ENCODE measurements at places on chromosomes 13 and 19.

GRCh38 chr13:77502104-77502720, 33.3 kb upstream of the SCEL start:
- no peak for DNase-seq

DNA sequence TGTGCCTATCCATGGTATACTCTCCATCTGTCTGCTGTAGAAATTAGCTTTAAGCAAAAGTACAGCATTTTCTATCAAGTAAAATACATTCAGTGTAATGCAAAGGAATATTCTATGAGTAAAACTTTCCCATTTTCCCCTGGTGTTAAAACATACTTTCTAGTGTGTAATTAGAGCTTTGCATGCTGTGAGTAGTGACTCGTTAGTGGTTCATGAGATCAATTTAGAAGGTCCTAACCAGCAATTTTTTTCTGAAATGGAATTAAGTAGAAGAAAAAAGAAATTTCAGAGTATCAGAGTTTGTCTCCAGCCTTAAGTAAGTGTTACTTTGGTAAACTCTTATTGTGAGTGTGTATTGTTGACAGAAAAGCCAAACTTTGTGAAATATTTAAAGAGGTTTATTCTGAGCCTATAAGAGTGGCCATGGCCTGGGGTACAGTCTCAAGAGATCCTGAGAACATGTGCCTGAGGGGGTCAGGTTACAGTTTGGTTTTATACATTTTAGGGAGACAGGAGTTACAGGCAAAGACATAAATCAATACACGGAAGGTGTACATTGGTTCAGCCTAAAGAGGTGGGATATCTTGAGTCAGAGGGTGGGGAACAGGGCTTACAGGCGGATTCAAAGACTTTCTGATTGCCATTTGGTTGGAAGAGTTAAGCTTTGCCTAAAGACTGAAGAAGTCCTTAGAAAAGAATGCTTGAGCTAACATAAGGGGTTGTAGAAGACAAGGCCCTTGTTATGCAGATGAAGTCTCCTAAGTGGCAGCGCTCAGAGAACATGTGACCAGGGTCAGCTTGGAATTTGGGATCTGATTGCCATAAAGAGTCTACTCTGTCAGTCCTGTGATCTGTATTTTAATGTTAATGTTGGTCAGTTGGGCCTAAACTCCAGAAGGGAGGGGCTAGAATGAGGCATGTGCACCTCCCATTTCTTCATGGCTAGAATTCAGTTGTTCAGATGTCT, 25.5 kb downstream of the FAM187B start:
- DNase-seq = no peak

GRCh38 chr19:28977826-28978225, 235.1 kb downstream of the UQCRFS1 start:
- no peak for DNase-seq

DNA sequence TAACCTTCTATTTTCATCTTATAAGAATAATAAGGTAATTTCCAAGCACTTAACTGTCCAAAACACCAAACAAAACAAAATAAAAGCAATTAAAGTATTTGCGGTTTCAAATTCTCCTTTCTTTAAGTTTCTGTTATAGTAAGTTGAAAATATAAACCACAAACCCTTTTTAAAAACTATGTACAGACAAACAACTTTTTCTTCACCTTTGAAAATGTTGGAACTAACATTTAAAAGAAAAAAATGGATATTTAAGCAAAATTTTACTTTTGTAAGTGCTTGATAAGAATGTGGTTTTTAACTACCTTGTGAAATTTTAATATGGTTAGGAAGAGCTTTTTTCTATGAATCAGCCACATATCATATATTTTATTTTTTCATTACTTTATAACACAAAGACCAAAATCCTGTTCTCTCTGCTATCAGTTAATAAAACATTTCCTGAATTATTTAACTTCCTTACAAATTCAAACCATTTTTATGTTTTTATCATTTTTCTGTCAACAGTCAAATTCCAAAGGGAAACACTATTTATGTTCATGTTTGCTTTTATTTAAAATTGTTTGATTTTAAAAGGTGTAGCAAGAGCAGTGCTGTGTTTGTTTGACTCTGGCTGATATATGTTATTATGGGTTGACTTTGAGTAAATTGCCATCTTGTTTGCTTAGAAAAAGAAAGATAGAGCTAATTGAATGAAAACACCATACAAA, 554.1 kb upstream of the KLHL1 start:
- DNase-seq = no peak

DNA sequence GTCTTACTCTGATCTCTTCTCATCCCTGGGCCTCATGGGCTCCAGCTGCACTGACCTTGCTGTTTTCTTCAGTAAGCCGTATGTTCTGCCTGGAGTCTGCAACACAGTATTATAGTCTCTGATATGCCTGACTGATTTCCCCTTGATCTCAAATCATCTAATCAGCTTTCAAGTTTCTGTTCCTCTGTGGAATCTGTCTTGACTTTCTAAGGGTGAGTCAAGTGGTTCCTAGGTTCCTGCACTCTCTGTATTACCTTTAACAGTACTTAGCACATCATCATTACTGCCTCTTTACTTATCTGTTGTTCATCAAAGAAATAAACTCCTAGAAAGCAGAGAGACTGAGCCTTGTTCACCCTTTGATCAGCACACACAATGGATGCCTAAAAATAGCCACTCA, 350.7 kb downstream of the LMO7 start:
- DNase-seq = no peak

DNA sequence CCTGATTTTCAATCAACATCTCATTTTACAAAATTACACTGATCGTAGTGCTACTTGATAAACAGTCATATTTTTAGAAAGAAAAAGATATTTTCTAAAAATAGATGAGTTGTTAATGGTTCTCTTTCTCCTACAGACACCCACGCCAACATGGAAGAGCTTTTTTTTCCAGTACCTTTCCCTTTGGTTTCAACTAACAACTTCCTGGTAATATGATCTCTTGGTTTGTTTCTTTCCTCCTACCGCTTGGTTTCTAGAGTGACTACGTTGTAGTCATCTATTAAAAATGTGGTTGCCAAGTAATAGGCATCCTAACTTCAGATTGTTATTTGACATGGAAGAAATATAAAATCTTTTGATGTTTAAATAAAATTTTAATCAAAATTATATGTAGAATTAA, 189.0 kb downstream of the LACC1 start:
- DNase-seq = no peak

DNA sequence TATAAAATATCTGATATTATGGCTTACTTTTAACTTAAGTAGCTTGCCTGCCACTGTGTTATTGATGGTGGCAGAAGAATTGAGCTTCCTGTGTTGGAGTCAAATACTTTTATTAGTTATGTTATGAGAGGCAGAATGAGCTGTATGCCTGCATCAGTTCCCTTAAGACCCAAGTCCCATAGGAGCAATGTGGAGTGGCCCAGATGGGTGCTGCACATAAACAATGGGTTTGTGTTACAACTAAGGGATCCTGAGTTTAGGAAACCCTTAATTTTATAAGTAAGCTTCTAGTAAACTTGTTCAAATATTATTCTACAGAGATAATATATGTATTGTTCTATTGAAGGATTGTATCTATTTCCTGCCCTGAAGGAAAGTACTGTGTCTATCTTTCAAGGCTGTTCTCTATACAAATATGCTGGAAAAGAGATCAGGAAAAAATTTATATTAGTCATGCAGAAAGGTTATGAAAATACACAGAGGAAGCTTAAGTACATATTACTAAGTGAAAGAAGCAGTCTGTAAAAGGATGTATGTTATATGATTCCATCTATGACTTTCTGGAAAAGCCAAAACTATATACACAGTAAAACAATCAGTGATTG, 2018.0 kb upstream of the PCDH20 start:
- no peak for DNase-seq

DNA sequence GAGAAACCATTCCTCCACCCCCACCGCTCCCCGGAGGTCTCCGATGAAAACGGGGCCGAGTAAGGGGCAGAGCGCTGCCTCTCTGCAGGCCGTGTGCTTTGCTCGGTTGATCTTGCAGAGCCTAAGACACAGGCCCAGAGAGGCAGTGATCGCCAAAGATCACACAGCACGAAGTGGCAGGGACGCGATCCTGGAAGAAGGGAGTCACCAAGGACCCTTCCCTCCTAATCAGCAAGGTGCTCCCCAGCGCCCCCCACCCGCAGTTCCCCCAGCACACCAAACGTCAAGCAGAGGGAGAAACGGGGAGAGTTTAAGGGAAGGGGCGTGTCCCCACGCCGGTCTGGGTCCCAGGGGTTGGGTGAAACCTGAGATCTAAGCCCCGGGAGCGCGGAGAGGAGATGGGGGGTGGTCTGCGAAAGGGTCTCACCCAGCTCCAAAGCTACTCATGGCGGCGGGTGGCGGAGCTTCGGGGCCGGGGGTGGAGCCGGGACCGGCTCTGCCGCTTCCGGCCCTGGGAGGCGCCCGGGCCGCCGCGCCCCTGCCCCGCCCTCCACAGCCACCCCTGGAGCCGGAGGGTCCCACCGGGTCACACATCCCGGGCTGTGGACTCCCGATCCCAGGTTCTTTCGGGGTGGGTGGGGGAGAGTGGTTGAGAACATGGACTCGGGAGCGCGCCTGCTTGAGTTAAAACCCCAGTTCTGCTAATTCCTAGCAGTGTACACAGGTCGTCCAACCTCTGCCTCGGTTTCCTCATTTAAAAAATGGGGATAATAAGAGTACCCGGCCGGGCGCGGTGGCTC, at the start of gene EML2:
TSS of gene EML2 (minus strand) at position 468 of the 800 bp plus-strand sequence. CDS start at position 447, 21 bp downstream.
- DNase-seq = peak; percentile 21

- DNase-seq = no peak
Observed at GRCh38 chr13:95221971-95222732, 79.1 kb downstream of the ABCC4 start.

DNA sequence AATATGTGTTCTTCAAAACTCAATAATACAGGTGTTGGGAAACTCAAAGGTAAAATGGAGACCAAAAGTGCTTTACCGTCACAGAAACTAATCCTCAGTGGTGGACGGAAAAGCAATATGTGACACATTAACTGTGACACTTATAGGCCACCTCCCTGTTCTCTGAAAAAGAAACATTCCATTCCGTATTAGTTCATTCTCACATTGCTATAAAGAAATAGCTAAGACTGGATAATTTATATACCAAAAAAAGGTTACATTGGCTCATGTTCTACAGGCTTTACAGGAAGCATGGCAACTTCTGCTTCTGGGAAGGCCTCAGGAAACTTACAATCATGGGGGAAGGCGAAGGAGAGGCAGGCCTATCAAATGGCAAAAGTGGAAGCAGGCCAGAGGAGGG, 435.3 kb upstream of the HTR2A start:
- no peak for DNase-seq

- no peak for DNase-seq
Observed at GRCh38 chr13:43391036-43391435, 367.6 kb downstream of the DNAJC15 start.

GRCh38 chr13:76459863-76460262, 426.3 kb downstream of the KCTD12 start:
- no peak for DNase-seq

- DNase-seq = no peak
Observed at GRCh38 chr13:21324803-21325202, 134.3 kb downstream of the ZDHHC20 start.

DNA sequence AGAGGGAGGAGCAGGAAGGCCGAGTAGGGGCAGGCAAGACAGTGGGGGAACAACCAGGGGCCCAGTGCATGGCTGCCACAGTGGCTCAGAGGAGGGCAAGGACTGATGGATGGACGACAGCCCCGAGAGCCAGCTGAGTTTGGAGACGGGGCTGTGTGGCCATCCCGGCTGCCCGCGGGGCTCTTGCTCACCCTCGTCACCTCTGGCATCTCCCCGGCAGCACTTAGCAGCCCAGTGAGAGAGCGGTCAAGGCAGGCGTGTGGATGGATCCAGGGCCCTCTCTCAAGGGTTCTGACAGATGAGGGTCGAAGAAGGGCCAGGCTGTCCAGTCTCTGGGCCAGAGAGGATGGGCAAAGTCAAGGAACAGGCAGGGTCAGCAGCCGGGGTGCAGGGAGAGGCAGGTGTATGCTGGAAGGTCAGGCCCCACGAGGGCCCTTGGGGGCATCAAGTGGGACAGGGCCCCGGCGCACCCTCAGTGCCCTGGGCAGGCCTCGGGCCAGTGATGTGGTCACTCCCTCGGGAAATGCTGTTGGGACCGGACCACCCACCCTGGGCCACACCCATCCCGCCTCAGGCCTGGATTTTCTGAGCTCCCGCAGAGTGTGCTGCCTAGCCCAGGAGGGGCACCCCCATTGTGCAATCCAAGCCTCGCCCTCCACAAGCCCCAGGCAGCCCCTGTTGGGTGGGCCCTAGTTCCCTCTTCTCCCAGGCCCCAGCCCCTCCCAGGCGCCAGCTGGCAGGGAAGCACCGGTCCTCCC, 56.4 kb upstream of the TPM4 start:
- no peak for DNase-seq

DNA sequence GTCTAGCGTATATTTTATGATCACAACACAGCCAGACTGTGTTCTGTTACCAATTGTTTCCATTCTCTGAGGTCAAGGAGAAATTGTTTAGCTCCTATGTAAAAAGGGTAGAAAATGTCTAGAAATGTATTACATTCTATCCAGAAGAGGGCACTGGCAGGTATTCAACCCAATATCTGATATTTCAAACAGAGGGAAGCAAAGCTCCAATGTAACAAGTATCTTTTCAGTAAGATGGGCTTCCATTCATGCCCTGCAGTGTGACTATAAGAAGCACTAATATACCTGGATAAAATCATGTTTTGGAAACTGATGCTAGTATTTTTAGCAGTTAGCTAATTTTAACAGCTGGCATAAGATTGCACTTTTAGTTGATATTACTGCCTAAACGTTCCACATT, 312.7 kb downstream of the FGF14 start:
- no peak for DNase-seq

DNA sequence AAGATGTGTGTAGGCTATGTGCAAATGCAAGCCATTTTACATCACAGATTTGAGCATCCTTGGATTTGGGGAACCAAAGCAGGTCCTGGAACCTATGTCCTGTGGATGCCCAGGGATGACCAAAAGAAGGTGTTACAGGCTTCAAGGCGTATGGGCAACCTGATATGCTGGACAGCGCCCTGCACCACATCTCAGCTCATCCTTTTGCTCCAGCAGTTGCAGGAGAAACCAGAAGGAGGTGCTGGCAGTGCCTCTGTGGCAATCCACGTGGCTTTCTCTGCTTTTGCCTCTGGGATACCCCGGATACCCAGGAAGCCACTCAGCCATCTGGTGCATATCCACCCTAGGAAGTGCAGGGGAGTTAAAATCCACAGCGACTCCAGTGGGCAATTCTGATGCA, 110.3 kb upstream of the VSTM2B start:
- DNase-seq = no peak

GRCh38 chr19:12596485-12596884, 14.1 kb downstream of the ZNF490 start:
- no peak for DNase-seq

- no peak for DNase-seq
Observed at GRCh38 chr13:112792511-112792910, 102.7 kb downstream of the ATP11A start.

GRCh38 chr13:20553311-20553710, 13.6 kb upstream of the IFT88 start:
- DNase-seq = no peak

DNA sequence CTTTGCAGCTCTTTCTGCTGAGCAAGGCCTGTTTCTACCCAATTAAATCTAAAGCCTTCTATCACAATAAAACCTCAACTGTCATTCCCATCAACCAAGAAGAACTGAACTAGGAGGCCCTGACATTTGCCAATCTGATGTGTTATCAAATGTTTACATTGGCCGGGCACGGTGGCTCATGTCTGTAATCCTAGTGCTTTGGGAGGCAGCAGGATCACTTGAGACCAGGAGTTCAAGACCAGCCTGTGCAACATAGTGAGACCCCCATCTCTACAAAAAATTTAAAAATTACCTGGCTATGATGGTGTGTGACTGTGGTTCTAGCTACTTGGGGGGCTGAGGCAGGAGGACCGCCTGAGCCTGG, 2.8 kb upstream of the FBXO17 start:
- no peak for DNase-seq
